ENCODE measurements at places on chromosomes 1 and 21. TPM values are rescaled to one million over a fixed set of nuclear protein-coding genes. Genes with fewer than 3 reads are reported as not detected.
A peak's percentile ranks its signal among the peaks of the same experiment; 100 is the strongest.

Gene CHD5
- total RNA-seq: 0.63 TPM

- no peak for DNase-seq
Observed at GRCh38 chr1:218783916-218784315, 389.8 kb upstream of the LYPLAL1 start.

Gene UBE2Q1
- 71.2 TPM for total RNA-seq

DNA sequence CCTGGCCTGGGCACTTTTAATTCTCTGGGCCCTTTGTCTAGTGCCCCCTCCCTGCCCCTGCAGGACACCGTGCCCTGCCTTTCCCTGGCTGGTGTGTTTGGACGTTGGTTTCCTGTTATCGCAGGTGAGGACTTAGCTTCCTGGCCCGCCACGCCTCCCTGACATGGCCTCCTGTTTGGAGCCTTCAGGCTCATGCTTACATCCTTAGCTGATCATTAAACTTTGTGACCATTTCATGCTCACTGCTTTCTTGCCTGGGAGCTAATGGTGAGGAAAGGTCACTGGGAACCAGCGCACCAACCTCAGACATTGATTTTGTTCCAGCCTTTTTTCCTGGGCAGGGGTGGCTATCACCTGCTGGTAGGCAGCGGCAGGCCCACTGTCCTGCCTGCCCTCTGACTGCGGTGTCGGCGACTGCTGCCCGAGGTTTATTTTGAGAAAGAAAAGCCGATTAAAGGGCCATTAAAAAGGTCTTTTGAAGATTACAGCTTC is 3.7 kb downstream of the PFKL start:
- DNase-seq: no peak

- peak; percentile 38 for DNase-seq
Observed at GRCh38 chr1:17826165-17826488, 71.0 kb downstream of the ACTL8 start.

Gene PLEKHM2
- total RNA-seq: 42.9 TPM

DNA sequence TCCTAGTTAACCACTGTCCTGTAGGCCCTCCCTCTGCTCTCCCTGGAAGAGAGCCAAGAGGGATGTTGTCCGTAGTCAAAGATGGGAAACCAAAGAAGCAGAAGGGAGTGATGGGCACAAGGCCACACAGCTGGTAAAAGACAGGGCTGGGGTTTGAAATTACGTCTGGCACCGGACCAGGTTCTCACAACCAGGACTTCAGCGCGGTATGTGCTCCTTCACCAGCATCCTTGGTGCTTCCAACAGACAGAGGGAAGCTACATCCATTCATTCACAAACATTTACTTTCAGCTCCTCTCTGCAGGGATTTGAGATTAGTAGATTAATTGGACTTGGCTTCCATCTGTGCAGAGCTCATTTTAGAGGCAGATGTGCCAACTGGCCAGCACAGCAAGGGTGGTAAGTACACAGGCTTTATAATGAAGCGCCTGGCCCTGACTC is 191.2 kb downstream of the TRABD2B start:
- DNase-seq: no peak

DNA sequence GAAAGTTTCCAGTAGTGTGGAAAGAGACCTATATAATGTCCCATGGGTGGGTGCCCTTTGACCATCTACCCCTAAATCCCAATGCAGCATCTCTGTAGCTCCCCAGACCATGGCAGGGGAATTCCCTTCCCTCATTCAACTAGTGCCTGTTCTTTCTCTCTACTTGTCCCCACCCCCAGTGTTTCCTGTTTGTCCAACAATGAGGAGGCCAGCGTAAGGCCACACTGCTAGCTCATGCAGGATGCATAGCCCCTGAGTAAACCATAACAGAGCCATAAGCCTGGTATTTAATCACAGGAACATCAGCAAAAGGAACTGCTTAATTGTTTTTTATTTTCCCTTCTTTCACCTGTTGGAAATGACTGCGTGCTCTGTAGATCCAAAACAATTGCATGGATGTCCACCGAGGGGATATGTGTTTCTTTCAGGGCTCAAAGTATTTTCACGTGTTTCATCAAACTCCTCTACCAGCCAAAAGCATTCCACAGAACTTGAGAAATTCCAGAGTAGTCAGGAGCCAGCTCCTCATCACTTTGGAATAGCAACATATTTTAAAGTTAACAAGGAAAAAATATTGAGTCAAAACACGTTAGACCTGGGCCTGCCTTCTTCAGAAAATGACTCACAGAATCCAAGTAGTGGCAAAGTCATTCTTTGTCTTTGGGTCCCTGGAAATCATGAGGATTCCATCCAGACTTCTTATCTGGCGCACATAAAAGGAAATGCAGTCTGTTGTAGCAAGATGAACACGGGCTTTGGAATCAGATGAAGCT is 162.5 kb upstream of the SGIP1 start:
- peak; percentile 60 for DNase-seq

- no peak for DNase-seq
Observed at GRCh38 chr1:91736146-91736714, 149.7 kb downstream of the TGFBR3 start.

DNA sequence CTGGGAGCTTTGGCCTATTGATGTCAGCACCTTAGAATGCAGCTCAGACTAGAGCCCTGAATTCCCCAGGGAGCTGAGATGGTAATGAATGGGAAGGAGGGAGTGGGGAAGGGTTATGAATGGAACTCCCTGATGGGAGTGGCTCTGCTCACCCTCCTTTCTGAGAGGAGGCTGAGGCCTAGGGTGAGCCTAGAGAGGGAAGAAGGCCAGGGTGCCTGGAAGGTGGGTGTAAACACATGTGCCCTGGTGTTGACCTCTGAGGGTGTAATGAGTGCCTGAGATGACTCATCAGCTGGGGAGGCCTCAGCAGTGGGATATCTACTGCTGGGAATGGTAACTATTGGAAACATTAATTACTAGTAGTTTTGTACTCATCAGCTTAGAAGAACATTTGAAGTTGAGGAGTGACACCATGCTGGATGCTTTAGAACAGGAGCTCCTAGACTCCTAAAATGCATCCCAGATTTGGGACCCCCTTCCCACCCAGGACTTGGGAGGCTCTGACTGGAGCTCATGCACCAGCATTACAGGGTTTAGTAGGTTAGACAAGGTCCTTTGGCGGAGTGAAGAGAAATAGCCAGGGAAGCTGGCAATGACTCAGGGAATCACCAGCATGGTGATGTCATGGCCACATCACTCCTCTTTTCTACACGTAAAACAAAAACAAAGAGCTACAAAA is 16.0 kb upstream of the PIGV start:
- peak; percentile 47 for DNase-seq

GRCh38 chr1:211621447-211622198 is 42.7 kb upstream of the SLC30A1 start:
- no peak for DNase-seq

GRCh38 chr1:46008585-46008984 is 123.8 kb downstream of the PIK3R3 start:
- no peak for DNase-seq

GRCh38 chr1:233518344-233518743 is 95.6 kb upstream of the KCNK1 start:
- peak; percentile 55 for DNase-seq

- DNase-seq: no peak
Observed at GRCh38 chr1:231125972-231126580, 35.8 kb upstream of the TRIM67 start.

GRCh38 chr1:168913711-168914463 is 184.9 kb upstream of the DPT start:
- no peak for DNase-seq

DNA sequence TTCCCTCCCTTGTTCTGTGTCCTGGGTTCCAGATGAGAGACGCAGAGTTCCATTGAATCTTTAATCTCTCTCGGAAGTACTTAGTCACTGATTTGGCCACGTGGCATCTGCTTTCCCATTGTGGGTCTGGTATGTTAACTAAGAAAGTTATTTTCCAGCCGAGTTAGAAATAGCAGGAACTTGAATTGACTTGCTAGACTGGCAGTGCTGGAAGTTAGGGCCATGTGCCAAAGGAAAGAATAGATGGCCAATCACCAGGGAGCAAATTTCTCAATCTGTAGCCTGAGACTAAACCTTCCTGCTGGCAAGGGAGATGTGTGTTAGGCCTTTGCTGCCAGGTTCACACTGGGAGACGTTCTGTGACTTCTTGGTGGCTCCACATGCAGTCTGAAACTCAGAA is 24.2 kb upstream of the SLFNL1 start:
- DNase-seq: no peak

GRCh38 chr1:69290291-69290690 is 277.4 kb upstream of the LRRC7 start:
- no peak for DNase-seq

DNA sequence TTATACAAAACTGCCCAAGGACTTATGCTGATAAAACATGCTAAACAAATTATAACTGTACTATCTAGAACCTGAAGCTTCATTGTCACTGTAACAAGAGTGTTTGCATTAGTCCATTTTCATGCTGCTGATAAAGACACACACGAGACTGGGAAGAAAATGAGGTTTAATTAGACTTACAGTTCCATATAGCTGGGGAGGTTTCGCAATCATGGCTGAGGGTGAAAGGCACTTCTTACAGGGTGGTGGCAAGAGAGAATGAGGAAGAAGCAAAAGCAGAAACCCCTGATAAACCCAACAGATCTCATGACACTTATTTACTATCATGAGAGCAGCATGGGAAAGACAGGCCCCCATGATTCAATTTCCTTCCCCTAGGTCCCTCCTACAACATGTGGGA is 100.4 kb downstream of the SPATA6 start:
- no peak for DNase-seq

- no peak for DNase-seq
Observed at GRCh38 chr21:44880405-44881197, 7.1 kb upstream of the PTTG1IP start.

Data from activated CD8-positive, alpha-beta T cell treated with anti-CD3 and anti-CD28 coated beads for 36 hours (primary cell).